ENCODE measurements at places on chromosomes 16 and 17.

DNA sequence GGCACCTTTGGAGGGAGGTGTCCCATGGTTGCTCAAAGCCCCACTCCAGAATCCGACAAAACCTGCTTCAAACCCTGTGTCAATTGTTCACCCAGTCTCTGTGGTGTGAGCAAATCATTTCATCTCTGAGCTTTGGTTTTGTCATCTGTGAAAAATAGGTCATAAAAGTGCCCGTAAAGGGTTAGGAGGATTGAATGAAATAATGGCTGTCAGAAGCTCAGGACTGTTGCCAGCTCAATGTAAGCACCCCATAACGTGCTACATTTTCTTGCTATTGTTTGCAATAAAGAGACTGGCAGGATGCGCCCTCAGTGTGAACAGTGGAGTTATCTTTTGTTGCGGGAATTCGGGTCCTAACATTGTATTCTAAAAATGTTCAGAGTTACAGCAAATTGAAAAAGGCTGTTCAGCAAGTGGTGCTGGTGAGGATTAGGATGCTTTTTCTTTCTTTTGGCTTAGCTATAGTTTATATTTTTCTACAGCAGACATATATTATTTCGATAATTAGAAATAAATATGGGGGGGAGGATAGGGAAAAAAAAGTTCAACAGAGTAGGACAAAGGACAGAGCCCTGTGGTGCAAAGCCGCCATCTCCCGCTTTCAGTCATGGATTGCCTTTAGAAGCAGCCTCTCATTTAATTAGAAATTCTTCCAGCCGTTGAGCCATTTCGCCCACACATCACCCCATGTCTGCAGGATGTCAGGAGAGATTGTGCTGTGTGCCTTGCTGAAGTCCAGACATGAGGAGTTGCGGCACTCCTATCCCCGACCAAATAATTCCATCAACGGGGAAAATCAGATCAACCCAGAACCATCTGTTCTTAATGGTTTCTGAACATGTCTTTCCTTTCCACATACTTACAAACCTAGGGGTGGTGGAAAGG is 20.9 kb upstream of the PYY start:
- DNase-seq: no peak

DNA sequence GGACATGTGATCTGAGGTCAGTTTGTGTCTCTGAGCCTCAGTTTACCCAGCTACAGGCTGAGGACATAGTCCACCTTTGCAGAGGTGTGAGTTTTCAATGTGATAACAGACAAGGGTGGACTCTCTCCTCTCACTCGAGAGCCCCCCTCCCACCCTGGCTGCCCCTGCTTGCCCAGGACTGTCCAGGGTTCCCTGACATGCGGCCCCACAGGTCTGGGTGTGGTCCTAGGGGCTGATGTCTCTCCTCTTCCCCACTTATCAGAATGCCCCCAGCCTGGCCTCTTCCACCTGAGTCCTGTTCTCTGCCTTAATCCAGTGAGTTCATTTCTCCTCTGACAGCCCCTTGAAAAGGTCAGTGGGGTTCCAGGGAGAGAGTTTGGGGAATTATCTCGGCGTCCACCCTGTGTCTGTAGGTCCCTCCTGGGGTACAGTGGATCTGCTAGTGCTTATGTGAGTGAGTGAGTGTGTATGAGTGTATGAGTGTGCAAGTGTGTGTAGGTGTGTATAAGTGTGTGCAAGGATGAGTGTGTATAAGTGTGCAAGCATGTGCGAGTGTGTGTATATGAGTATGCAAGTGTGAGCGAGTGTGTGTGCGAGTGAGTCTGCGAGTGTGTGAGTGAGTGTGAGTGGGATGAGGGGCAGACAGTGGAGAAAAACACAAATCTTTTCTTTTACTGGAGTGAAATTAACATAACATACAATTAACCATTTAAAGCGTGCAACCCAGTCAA is 175.0 kb downstream of the IRF8 start:
- DNase-seq: no peak

DNA sequence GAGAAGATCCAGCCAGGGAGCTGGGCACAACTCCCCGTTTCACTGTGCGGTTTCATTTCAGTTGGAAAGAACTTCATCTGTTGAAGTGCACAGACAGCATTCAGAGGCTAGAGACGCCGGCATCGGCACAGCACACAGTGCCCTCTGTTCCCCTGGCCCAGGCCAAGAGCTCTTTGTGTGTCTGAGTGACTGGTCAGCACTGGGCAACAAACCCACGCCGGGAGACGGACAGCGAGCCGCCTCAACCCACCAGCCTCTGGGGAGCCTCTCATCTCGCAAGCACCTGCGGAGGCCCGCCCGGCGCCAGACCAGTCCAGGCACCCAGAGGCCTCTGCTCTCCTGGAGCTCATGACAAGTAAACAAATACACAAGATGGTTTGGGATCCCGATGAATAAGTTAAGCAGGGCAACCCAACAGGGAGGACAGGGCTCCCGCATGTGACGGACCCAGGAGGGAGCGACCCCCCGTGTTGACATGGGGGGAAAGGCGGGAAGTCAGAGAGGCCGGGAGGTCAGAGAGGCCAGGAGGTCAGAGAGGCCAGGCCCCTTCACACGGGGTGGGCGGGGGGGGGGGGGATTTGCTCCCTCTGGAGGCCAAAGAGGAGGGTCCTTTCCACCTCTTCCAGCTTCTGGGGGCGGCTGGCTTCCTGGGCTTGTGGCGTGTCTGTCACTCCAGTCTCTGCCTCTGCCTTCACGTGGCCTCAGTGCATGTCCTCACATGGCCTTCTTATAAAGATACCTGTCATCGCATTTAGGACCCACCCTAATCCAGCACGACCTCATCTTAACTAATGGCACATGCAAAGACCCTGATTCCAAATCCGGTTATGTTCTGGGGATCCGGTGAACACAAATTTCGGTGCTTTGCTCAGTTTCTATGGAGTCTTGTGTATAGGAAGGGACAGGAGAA is 25.8 kb upstream of the KLHDC4 start:
- DNase-seq: no peak

- DNase-seq: peak; percentile 56
Observed at GRCh38 chr17:68356520-68356919, 65.2 kb downstream of the ARSG start.

DNA sequence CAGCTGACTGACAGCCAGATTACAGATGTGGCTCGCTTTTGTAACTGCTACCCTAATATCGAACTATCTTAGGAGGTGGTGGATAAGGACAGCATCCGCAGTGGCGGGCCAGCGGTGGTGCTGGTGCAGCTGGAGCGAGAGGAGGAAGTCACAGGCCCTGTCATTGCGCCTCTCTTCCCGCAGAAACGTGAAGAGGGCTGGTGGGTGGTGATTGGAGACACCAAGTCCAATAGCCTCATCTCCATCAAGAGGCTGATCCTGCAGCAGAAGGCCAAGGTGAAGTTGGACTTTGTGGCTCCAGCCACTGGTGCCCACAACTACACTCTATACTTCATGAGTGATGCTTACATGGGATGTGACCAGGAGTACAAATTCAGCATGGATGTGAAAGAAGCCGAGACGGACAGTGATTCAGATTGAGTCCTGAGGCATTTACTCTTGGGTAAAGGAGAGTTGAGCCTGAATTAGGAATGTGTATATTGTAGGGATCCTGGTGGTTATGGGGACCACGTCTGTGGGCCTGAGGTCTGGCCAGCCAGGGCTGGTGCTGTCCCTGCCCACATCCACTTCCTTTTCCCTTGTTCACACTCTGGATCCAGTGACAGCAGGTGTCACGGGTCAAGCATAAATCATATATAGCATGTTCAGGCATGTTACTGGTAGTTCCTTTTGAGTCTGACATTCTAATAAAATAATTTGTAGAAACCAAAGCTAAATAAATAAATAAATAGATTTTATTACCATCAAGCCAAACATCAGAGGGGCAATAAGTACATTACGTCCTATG is 89.0 kb upstream of the SMURF2 start:
- no peak for DNase-seq

DNA sequence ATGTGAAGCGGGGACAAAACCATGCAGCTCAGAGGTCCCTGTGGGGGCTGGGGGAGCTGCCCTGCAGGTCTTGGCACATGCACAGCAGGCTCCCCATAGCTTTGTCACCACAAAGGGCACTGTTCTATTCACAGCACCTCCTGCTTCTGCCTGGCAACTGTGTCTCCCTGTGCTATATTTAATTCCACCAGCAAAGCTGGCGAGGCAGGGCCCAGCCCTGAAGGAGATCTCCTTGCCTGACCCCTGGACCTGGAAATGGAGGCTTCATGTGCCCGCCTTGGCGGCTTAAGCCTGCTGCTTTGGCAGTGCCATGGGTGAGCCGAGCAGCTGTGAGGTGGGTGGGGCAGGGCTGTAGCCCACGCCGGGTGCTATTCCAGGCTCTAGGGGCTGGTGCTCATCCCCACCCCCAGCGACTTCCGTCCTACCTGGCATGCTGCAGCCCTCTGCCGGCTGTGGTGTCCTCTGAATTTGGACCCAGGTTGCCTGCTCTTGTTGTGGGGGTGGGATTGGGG is 6.8 kb downstream of the LDHD start:
- DNase-seq: no peak

GRCh38 chr16:81668243-81669097 is 110.6 kb upstream of the PLCG2 start:
- DNase-seq: no peak

DNA sequence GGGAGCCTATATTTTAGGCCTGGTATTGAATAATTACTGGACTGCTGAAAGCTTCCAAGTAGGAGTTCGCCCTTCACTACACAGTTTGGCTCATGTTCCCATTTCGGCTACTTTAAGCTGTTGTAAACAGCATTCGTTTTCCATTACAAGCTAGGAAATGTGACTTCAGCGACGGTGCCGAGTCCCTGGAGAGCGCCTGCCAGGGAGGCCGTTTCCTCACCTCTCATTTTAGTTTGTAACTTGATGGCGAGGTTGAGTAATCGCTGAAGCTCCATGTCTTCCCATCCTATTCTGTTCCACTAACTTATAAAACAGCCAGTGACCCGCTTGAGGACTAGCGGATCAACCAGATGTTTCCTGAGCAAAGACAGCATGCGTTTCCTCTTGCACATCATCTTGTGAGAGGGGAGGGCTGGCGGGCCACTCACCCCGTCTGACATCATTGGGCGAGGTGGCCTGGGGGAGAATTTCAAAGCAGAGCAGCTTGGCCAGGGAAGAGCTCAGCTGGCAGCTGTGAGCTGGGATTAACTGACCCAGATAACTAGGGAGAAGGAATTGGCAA is 32.9 kb downstream of the PCTP start:
- DNase-seq: peak; percentile 17

DNA sequence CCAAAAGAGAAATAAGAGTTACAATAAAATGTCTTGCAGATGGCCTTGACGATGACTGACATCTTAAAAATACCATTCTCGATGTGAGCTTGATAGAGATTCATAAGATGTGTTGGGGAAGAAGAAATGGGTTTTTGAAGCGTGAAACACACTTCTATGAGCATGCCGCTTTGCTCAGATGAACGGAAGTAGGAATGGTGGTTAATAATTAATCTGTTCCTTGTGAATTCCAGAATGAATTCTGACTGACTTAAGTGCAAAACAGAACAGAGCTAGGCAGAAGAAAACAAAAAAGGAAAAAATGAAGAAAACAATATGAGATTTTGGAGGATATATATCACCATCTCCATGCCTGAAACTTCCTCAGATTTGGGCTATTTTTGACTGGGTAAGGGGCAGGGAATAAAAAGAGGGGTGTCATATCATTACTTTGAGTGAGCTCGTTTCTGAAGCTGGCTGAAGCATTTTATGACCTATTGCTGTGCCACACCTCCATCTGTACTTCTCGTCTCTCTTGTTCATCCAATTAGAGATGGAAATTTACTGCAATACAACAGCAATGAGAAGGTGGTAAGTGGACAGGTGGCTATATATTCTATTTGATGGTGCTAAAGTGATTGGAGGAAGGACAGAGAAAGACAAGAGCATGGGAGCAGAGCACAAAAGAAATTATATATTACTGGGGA is 1152.0 kb upstream of the CDH8 start:
- DNase-seq: no peak

- no peak for DNase-seq
Observed at GRCh38 chr17:3475812-3476610, at the start of gene ASPA. Gene ASPA (plus strand): TSS chr17:3475997. CDS start chr17:3476160, 163 bp downstream.

- DNase-seq: peak; percentile 45
Observed at GRCh38 chr16:10871157-10871991, 5.6 kb upstream of the CIITA start.

DNA sequence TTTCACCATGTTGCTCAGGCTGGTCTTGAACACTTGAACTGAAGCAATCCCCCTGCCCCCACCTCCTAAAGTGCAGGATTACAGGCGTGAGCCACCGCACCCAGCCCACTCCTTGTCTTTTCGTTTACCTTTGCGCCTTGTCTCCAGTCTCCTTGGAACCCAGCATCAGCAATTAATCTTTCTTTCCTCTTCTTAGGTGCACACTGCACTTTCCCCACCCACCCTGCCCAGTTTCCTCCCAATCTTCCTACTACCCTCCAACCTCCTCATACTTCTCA is 1.5 kb upstream of the CLDN7 start:
- no peak for DNase-seq

DNA sequence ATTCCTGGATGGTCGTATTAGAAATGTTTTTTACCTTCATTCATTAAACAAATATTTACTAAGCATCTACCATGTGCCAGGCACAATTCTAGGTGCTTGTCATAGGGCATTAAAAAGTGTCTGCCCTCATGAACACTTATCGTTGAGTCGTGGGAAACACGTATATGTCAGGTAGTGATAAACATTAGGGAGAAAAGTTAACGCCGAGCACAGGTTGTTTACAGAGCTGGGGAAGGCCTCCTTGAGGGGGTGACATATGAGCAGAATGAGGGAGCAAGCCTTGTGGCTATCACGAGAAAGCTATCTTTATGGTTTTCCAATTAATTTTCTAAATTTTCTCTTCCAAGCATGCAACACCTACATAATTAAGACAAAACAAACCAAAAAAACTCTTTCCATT is 985 bp upstream of the ZNF213 start:
- DNase-seq: no peak

GRCh38 chr17:74117999-74118421 is 85.5 kb upstream of the RPL38 start:
- DNase-seq: no peak

GRCh38 chr16:85586380-85587104 is 26.6 kb upstream of the GSE1 start:
- no peak for DNase-seq

- DNase-seq: peak; percentile 26
Observed at GRCh38 chr16:12819126-12820117, 15.7 kb upstream of the CPPED1 start.

DNA sequence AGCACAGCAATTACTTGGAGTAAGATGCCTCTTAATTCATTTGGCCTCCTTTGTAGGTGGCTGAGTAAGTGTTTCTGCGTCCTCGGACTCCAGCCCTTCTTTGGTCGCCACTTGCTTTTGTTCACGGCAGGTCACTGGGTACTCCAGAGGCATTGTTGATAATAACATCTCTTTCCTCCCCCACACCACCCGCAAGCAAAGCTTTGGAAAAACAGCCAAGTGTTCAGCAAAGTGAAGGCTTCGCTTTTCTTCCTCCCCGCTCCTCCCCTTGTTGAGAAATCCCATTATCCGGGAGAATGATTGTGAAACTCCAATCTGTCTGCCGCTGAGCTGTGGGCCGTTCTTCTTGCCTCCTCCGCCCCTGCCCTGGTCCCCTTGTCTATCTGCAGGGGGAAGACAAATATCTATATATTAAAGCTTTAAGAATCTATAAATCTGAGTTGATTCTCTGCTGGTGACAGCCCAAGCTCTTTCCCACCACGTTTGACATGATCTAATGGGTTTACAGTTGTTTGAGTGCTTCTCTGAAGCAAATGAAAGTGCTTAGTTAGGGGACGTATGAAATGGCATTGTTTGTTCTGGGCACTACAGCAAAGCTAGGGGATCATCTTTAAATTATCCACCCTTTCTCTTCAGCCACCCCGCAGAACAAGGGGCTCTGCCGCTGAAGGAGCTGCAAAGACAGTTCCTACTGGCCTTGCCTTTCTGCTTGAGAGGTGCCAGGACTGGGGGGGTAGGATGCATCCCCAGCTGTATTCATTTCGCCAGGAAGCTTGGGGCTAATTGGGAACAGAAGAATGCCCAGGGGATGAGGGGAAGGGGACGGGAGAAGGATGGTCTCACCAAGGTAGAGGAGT is 167.1 kb downstream of the CCDC182 start:
- DNase-seq: no peak
